ENCODE measurements at places on chromosomes 4 and X.

GRCh38 chrX:41616935-41617334 is 71.8 kb upstream of the GPR34 start:
- DNase-seq = no peak

DNA sequence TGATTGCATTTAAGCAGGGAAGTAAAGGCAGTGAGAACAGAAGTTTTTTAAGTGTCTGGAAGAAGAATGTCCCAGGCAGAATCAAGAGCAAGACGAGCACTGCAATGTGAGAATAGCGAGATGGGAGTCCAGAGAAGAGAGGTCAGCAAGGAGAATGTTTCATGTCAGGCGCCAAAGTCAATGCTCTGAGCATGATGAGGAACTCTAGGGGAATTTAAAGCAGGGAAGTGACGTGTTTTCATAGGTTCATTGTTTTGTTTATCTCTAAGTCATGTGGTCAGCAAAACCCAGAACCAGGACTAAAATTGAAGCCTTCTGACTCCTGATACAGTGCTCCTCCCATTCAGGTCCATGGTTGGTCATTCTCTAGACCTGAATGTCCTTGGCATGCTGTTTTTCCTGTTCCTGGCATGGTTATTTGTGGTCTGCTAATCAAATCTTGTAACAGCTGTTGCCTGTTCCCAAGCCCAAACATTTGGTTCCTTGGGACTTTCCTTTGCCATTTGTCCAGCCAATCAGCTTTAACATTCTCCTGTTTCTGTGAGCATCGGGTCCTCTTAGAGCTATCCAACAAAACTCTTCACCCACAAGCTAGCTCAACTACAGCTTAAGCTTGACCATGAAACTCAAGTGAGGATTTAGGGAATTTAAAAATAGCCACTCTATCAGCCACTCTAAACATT is 37.7 kb downstream of the PTCHD1 start:
- DNase-seq = no peak

DNA sequence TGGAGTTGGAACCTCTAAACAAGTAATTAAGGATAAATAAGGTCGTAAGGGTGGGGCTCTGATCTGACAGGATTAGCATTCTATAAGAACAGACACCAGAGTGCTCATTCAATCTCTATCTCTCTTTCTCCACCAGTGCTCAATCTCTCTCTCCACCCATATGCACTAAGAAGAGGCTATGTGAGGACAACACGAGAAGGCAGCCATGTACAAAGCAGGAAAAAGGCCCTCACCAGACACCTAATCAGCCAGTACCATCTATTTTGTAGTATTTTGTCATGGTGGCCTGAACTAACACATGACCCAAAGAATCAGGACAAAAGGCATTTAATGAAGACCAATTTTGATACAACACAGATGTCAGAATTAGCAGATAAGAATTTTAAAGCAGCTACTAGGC is 16.8 kb downstream of the RFC1 start:
- no peak for DNase-seq

GRCh38 chrX:129654652-129655546 is at the start of gene APLN:
Gene APLN (minus strand): TSS chrX:129654956. CDS start chrX:129654630, 326 bp downstream.
- DNase-seq = no peak

DNA sequence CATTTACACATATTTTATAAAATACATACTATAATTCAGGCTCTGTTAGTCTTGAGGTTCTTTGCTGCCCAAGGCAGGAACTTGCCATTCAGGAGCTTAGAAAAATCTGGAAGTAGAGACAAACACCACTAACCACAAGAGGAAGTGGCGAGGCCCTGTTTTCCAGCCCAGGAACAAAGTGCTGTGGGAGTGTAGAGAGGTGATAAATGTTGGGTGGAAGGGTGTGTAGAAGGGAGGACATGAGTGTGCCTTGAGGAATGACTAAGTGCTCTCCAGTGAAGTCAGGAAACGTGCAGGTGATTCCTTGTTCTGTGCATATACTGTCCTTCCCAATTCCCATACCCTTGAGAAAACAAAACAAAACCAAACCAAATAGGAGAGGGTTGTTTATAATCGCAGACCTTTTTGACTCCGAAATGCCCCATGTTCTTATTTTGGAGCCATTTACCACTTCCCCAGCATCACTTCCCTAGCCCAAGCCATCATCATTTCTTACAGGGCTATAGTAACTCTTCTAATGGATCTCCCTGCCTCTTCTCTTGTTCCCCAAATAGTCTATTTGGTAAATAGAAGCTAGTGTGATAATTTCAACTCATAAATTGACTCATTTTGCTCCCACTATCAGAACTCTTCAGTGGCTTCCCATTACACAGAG is 83.2 kb downstream of the GPAT3 start:
- no peak for DNase-seq

DNA sequence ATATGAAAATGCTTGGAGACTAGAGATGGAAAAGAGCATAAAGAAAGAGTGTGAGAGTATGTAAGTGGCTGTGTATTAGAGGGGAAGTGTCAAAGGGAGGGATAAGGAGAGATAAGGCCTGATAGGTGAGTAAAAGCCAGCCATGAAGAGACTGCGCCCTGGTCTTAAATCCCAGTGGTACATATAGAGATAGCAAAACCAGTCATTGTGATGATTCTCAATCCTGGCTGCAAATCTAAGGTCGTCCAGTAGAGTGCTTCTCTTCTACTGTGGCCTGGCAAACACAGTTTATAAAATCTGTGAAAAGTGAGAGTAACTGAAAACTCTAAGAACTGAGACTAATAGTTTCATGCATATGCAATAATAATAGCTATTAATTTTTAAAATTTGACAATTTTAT is 86.9 kb downstream of the MAB21L2 start:
- no peak for DNase-seq

- no peak for DNase-seq
These were observed 60.4 kb upstream of the IRF2 start for GRCh38 chr4:184534511-184535391.

- DNase-seq = no peak
These were observed 100.4 kb upstream of the PLAC1 start for GRCh38 chrX:134758652-134759051.

GRCh38 chr4:7158991-7159390 is 33.3 kb upstream of the SORCS2 start:
- no peak for DNase-seq

GRCh38 chr4:128288689-128289106 is 1.1 kb upstream of the PGRMC2 start:
- DNase-seq = no peak

DNA sequence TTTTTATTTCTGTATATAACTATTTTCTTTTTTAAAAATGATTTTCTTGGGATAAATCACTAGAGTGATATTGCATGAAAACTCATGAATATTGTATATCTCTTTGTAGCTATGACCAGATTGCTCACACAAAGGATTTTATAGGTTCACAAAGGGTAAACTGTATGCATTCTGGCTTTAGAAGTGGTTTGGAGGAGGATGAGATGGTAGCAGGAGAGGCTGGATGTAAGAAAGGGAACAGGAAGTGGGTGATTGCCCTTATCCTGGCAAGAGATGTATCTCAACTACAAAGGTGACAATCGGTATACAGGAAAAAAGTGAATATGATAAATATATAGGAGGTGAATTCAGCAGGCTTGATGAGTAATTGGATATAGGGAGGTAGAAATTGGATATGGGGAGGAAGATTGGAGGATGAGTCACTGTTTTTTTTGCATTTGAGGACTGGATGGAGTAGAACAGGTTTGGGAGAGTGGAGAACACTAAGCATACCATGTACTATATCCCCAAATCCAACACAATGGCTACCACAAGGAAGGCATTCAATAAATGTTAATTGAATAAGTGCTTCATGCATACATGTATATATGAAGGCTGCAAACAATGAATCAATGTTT is 9.9 kb downstream of the FGG start:
- DNase-seq = no peak

DNA sequence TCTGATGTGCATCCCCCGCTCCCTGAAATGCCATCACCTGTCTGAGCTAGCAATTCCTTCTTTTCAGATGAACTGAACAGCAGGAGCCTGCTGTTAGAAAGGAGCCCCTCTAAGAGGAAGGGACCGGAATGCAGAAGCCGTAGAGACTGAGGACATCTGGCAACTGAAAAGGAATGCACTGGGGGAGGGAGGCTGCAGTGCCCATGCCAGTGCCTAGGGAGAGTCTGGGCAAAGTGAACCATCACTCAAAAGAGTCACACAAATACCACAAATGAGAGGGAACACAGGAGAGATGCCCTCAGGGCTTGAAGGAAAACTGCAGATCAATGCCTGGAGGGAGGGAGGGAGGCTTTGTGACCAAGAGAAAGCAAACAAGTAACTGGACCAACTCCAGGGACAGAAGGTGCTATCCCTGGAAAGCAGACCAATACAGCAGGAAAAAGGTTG is 93.9 kb upstream of the CBR4 start:
- DNase-seq = no peak

- no peak for DNase-seq
These were observed 389.4 kb downstream of the GALNTL6 start for GRCh38 chr4:172202480-172203076.

- no peak for DNase-seq
These were observed 7.1 kb downstream of the ATP5ME start for GRCh38 chr4:666822-667544.

DNA sequence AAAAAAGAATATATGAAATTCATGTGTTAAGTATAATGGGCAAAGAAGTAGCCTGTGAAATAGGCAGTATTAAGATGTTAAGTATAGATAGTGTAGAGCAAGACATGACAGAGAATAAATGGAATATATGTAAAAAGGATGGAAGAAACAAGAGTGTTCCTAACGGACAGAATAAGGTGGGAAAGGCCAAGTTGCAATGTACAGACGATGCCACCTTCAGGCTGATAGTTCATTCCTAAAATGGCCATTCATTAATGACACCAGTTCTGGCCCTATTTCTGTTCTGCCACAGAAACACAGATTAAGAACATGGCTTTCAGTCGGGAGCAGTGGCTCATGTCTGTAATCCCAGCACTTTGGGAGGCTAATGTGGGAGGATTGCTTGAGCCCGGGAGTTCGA is 4.4 kb upstream of the FAM184B start:
- no peak for DNase-seq

GRCh38 chr4:106583567-106583966 is 215.0 kb upstream of the GIMD1 start:
- DNase-seq = no peak

DNA sequence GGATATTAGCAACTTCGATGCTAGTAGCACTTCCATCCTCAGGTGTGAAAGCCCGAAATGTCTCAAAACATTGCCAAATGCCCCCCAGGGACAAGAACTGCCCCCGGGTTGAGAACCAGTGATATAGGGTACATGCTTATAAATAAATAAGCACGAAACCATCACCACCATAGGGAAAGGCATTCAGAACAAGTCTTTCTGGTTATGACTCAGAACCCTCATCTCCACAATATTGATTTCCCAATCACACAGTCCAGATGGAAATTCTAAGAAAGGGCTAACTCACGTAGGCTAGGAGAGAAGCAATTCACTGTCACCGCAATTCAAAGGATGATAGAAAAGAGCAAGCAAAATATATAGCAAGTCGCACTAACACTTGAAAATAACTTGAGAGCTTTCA is 84.8 kb downstream of the ANOS1 start:
- no peak for DNase-seq

DNA sequence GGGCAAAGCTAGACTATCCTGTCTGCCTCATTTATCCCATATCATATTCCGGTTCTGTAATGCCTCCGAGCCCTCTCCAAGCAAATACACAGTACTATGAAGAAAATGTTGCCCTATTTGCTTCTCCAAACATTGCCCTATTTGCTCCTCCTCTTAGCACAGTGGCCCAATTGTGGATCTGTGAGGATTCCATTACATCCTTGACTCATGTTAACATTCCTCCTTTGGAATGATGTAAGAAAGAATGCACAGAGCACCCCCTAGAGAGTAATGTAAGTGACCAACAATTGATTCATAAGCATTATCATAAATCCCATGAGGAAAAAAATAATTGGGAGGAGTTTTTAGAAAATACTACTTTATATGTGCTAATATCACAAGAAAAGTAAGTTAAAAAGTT is 11.3 kb upstream of the BTC start:
- DNase-seq = no peak

GRCh38 chr4:152528060-152528459 is 7.8 kb downstream of the FBXW7 start:
- no peak for DNase-seq

- DNase-seq = no peak
These were observed 43.1 kb upstream of the KLHL2 start for GRCh38 chr4:165164257-165164656.
